ENCODE measurements at places on chromosomes 2 and 18.
A peak's percentile ranks its signal among the peaks of the same experiment; 100 is the strongest.

DNA sequence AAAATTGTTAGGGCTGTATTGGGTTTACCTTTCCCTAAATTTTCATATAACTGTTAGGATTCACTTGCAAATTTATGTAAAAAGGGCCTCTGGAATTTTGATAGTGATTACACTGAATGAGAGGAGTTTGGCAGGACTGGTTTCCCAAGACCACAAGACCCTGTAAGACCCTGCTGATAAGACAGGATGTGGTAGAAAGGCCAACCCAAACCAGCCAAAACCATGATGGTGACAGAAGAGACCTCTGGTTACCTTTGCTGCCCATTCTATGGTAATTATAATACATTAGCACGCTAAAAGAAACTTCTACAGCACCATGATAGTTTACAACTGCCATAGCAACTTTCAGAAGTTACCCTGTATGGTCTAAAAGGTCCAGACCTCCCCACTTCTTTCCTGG lies 8.3 kb upstream of the CASP10 start:
- DNase-seq: no peak

DNA sequence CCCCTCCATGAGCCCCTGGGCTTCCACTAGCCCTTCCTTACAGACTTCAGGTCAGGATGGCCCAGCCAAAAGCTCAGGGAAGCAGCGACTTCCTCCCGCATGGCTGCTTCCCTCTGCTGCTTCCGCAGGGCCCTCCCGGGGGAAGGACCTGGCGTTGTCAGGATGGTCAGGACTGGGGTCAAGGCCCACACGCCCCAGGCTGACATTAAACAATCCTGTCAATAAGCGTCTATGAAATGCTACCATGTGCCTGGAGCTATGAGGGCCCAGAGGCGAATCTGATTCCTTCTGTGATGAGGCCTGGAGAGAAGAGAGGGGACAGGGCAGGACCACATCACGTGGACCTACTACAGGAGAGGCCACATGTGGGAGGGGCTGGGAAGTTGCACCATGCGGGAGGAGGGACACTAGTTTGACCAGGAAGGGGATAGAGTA lies 17.3 kb downstream of the CYS1 start:
- no peak for DNase-seq

DNA sequence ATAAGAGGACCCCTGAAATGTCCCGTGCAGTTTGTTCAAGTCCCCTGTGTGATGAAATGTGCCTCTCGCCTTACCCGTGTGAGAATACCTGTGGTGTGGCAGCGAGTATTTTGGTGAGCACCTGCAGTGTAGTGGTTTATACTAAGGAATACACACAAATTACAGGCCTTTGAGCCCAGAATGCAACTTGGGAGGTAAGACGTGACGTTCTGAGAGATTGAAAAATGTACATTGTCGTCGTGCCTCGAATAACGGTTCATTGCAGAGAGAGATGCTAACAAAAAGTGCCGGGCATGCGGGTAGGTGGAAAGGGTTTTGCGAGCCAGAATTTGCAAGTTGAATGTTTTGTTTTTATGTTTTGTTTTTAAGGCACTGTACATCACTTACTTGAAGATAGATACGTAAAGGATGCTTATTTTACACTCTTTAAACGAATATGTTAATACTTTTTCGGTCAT lies 867 bp downstream of the RBBP8 start:
- DNase-seq: no peak

- DNase-seq: peak; percentile 20
Measured at GRCh38 chr18:31977270-31977872, 34.4 kb upstream of the TRAPPC8 start.

DNA sequence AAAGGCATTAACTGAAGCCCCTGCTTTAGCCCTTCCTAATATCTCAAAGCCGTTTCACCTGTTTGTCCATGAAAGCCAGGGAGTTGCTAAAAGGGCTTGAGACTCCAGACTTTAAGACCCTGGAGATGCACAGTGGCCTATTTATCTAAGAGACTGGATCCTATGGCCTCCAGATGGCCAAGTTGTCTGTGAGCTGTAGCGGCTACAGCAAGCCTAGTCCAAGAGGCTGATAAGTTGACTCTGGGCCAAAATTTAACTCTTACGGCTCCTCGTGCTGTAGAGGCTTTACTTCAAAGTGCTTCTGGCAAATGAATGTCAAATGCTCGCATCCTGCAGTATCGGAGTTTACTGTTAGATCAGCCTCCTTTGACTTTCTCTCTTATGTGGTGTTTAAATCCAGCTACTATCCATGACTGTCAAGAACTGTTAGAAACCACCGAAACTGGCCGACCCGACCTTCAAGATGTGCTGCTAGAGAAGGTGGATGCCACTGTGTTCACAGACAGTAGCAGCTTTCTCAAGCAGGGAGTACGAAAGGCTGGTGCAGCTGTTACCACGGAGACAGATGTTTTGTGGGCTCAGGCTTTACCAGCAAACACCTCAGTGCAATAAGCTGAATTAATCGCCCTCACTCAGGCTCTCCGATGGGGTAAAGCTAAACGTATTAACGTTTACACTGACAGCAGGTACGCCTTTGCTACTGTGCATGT lies 336.7 kb upstream of the CNTNAP5 start:
- DNase-seq: no peak

GRCh38 chr2:239130786-239131325 lies 270.0 kb downstream of the HDAC4 start:
- DNase-seq: no peak

DNA sequence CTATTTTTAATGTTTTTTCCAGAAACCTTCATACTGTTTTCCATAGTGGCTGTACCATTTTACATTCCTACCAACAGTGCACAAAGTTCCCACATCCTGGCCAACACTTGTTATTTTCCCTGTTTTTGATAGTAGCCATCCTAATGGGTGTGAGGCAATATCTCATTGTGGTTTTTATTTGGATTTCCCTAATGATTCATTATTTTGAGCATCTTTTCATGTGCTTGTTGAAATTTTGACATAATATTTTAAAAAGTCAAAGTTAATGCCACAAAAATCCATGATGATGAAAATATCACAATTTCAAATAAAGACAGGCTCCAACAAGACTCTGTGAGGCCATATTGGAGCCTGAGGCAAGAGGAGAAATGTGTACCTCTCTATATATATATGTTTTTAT lies 50.2 kb downstream of the VWA3B start:
- peak; percentile 54 for DNase-seq

DNA sequence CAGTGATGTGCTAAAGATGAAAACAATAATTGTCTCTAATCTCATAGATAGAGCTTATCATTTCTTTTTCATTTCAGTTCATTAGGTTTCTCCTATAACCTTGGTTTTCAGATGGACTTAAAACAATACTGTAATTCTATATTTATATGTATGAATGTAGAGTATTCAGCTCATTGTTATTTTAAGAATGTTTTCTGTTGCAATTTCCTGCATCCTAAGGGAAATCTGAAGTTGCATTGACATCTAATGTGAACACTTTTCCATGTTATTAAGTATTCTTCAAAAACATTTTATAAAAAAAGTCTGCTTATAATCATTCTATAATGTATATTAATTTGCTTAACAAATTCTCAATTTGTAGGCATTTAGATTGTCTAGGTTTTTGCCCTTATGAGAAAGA lies 288.9 kb downstream of the XIRP2 start:
- no peak for DNase-seq
